ENCODE measurements at places on chromosomes 2 and 18.

DNA sequence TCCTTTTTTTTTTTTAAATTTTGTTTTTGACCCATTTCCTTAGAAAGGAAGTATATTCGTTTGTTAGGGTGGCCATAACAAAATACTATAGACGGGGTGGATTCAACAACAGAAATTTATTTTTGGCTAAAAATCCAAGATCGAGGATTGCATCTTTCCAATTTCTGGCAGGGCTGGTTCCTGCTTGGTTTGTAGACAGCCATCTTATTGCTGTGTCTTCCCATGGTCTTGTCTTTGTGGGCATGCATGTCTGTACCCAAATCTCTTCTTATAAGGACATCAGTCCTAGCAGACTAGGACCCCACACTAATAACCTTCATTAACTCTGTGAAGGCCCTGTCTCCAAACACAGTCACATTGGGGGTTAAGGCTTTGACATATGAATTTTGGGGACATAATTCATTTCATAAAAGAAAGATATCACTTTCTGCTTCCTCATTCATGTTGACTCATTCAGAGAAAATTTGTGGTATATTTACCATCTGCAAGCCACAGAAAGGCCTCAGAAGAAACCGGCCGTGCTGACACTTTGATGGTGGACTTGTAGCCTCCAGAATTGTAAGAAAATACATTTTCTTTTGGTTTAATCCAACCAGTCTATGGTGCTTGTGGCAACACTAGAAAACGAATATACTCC, 262.1 kb downstream of the LPIN1 start:
- DNase-seq = no peak

DNA sequence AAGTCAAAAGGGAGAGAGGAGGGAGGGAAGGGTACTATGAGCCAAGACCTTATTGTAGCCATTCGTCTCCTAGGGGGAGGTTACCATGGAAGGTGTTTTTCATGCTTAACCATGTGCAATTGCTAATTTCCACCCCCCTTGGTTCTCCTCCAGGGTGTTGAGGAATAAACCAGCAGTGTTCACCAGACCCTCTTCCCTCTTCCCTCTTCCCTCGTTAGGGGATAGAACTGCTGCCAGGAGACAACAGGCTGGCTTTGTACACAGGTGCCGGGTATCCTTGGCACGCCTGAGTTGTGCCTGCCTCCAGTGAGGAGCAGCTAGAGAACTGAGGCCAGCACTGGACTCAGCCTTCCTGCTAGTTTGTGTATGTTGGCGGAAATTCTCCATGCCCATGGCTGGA, 41.1 kb upstream of the ARL5A start:
- DNase-seq = no peak

DNA sequence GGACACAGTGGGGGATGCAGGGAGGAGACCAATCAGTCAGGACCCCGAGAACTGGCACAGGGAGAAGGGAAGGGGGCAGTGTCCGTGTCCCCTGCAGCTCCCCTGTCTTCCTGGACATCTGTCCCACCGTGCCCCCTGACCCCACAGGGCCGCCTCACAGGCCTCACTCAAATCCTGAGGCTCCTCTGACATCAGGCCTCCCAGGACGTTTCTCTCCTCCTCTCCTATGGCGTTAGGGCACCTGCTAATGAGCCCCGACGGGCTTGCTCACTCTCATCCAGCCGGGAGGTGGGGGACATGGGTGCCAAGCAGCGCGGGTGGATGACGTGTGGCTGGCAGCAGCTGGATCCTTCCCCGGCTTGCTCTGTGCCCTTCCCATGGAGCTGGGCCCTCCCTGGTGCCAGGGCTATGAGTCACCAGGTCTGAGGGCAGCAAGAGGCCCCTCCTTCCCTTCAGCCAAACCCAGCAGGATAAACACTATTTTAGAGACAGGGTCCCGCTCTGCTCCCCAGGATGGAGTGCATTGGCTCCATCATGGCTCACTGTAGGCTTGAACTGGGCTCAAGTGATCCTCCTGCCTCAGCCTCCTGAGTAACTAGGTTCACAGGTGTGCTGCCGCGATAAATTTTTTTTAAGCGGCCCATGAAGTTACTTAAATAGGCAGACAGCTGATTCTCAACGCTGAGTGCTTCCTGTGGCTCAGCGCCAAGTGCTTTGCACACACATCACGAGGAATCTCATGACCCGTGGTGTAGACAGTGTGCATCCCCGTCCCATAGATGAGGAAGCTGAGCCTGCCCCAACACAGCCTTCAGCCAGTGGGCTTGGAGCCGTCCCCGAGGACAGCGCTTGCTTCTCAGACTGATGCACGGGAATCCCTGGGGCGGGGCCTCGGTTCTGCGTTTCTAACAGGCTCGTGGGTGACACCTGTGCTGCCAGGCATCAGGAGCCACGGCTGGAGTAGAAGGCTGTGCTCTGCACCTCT, 64.5 kb upstream of the HDAC4 start:
- DNase-seq = no peak

GRCh38 chr2:170716851-170717598, 1.9 kb downstream of the SP5 start:
- DNase-seq = no peak

DNA sequence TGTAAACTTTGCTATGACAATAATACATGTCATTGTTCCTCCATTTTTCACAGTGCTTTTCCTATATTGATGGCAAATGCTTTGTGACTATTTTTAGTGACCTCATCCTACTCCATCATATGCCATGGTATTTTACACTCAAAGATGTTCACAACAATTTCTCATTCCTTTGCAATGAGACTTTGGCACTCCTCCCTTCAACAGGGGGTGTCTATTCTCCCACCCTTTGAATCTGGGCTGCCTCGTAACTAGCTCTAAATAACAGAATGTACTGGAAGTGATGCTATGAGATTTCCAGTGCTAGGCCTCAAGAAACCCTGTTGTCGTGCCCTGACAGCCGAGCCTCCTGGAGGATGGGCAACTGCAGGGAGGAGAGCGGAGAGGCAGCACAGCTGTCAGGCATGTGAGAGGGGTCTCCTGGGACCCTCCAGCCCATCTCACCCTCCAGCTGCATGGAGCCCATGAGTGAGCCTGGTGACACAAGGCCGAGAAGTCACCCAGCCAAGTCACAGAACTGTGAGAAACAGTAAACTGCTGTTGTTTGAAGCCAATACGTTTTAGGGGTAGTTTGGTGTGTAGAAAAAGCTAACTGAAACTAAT, 103.1 kb upstream of the APCDD1 start:
- DNase-seq = no peak

GRCh38 chr2:215712219-215712868, 276.5 kb upstream of the FN1 start:
- no peak for DNase-seq

GRCh38 chr2:239359196-239359912, 41.5 kb downstream of the HDAC4 start:
- no peak for DNase-seq

GRCh38 chr2:160434254-160434948, 59.2 kb downstream of the RBMS1 start:
- DNase-seq = no peak

- no peak for DNase-seq
Observed at GRCh38 chr2:120759543-120760331, 24.1 kb downstream of the GLI2 start.

DNA sequence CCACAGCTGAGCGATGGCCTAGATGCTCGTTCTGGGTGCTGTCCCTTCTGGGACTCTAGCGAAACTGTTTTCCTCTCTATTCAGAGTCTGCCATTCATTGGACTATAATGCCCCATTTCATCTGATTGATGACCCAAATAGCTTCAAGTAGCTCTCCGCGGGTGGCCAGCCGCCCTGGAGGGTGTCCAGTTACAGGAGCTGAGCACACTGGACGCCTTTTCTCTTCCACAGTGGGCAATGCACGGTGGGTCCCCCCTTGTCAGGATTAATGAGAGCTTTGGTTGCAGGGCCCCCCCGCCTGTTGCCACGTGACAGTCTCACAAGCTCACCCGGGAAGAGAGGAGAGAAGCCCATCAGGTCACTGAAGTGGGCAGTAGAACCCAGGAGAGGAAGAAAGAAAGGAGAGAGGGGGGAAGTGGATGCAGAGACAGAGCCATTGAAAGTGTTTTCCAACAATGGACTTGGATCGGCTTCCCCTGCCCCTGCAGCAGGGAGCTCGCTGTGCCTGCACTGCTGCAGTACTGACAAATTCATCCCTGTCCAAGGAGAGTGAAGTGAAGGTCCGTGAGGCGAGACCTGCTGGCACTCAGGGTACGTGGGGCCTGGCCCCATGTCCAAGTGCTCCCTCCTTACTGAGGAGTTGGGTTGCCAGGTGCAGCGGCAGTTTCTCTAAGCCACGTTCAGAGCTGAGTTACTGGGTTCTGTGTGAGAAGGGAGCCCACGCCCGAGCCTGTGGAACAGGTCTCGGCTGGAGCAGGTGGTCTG, 44.8 kb downstream of the DIPK1C start:
- no peak for DNase-seq

- DNase-seq = no peak
Observed at GRCh38 chr2:178317811-178318210, 123.5 kb downstream of the OSBPL6 start.

DNA sequence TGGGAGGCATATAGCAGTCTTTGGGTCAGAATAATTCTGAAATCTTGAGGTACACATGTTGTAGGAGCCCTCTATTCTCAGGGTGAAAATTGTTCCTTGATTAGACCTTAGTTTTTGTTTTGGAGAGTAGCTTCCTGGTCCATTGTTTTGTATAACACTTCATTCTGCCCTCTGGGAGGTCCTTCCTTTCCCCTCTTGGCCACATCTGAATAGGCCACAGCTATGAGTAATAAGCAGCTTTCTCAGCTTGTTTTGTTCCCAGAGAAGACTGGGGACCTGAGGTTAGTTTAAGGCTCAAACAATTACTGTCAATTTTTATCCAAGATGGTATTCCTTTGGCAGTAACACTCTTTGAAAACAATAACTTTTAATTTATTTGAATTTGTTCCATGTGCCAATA, 72.6 kb upstream of the NOL4 start:
- DNase-seq = no peak

GRCh38 chr18:28041366-28041765, 135.6 kb downstream of the CDH2 start:
- no peak for DNase-seq

DNA sequence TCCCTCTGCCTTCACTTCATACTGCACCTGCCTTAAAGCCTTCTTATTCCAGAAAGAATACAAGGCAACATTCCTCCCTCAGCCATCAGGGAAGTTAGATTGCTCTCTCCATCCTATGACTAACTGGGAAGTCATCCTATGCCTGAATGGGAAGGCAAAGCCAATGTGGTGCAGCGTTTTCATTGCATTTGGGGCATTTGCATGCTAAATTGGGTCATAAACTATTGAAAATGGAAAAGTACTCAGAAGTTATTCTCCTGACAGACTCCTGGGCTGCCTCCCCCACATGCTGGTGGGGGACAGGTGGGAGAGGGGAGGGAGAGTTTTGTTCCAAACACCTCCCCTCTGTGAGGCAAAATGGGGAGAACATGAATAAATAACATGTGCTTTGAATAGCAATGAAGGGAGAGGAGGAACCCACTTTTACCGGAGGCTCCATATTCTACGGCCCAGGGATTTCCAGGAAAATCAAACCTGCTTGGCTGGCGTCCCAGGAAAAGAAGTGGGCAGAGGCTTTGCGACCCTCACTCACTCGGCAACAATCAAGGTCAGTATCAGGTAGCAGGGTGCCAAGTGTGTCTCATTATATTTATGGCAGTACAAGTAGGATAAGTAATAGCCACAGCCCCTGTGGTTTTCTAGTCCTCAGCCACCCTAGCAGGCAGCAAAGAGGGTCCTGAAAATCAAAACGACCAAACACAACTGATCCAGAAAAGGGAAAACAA, 84.1 kb downstream of the BOD1L2 start:
- DNase-seq = no peak

- no peak for DNase-seq
Observed at GRCh38 chr2:101777337-101777736, 79.8 kb downstream of the MAP4K4 start.

GRCh38 chr2:169961911-169962310, 134.7 kb downstream of the UBR3 start:
- DNase-seq = no peak

GRCh38 chr2:86788165-86788564, 2.5 kb downstream of the CD8A start:
- DNase-seq = no peak

GRCh38 chr2:173347305-173348168, 7.1 kb upstream of the CDCA7 start:
- DNase-seq = no peak

DNA sequence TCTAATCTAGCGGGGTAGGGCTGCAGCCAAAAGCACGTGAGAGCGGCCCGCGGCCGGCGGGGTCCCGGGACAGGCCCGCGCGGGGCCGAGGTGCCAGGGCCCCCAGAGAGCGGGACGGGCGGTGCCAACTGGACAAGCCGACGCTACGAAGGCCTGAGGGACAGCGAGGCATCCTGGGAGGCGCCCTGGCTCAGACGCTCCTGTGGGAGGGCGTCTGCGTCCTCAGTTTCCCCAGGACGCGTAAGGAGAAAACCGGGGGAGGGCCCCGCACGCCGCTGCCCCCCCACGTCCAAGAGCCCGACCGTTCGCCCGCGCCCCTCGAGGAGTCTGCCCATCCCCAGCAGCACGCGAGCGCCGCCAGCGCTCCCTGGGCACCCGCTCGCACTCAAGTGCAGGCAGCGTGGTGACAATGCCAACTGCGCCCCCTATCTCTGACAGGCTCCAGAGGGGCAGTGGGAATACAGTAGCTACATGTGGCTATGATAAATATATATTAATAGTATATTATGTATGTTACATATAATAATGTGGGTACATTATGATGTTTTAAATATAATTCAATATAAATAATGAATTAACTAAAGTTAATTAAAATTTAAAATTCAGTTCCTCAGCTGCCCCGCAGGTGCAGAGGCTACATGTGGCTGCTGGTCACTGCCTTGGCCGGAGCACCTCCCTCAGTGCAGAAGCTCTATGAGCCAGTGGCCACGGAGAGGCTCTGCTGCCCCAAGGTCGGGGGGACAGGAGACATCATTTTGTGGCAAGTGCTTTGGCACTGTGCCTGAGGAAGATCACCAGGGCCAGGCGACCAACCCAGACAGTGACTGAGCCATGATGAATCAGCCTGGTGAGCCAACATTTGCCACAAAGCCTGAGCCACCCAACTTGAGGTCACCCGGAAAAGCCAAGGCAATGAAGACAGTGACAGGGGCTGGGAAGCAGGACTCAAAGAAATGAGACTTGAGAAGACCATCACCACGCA, 5.5 kb upstream of the SFT2D3 start:
- DNase-seq = no peak

GRCh38 chr18:31197676-31198075, 35.0 kb upstream of the DSC1 start:
- no peak for DNase-seq

- no peak for DNase-seq
Observed at GRCh38 chr2:131094463-131095281, 1.4 kb upstream of the FAM168B start.

DNA sequence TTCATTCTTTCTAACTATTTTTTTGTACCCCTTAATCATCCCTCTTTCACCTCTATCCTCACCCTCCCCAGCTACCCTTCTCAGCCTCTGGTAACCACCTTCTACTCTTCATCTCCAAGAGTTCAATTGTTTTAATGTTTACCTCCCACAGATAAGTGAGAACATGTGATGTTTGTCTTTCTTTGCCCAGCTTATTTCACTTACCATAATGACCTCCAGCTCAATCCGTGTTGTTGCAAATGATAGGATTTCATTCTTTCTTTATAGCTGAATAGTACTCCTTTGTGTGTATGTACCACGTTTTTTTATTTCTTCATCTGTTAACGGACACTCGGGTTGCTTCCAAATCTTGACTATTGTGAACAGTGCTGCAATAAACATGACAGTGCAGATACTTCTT, 22.1 kb upstream of the TMEM37 start:
- no peak for DNase-seq

- DNase-seq = no peak
Observed at GRCh38 chr2:128504246-128505149, 185.8 kb upstream of the HS6ST1 start.

- DNase-seq = no peak
Observed at GRCh38 chr2:178521304-178522150, 41.3 kb downstream of the PLEKHA3 start.
